ENCODE measurements at places on chromosomes 1 and 21. TPM values are rescaled to one million over a fixed set of nuclear protein-coding genes. Genes with fewer than 3 reads are reported as not detected.

The TAS1R3 gene
- total RNA-seq, result 0.12 TPM

The DNALI1 gene
- not detected for total RNA-seq

The MIXL1 gene
- total RNA-seq, result not detected

The SLFNL1 gene
- total RNA-seq, result not detected

The KISS1 gene
- total RNA-seq, result not detected

The UBL4B gene
- not detected for total RNA-seq

The OR2M3 gene
- not detected for total RNA-seq

The FNDC5 gene
- 0.95 TPM for total RNA-seq

The IFI44 gene
- 0.25 TPM for total RNA-seq

The GABRD gene
- total RNA-seq, result 0.74 TPM

The PERM1 gene
- total RNA-seq, result 0.29 TPM

The NBPF4 gene
- total RNA-seq, result 0.23 TPM

The GJA5 gene
- total RNA-seq, result not detected

The SPATA45 gene
- not detected for total RNA-seq

The FCAMR gene
- total RNA-seq, result not detected

All from A549 treated with RU486 at 1 μM for 4 hours (cell line).